ENCODE measurements at places on chromosomes 12 and 14. TPM values are rescaled to one million over a fixed set of nuclear protein-coding genes. Genes with fewer than 3 reads are reported as not detected.

B4GALNT3 gene
- 65.3 TPM for total RNA-seq

PTGDR gene
- total RNA-seq: 0.51 TPM

AQP2 gene
- total RNA-seq: not detected

SIX1 gene
- total RNA-seq: 0.89 TPM

PMCH gene
- not detected for total RNA-seq

GPHB5 gene
- total RNA-seq: not detected

PZP gene
- 0.46 TPM for total RNA-seq

CCDC38 gene
- not detected for total RNA-seq

B3GNT4 gene
- total RNA-seq: not detected

BRAP gene
- 13.9 TPM for total RNA-seq

TAS2R13 gene
- total RNA-seq: 1.0 TPM

DLGAP5 gene
- total RNA-seq: 0.08 TPM

WNT1 gene
- total RNA-seq: not detected

SLC17A8 gene
- total RNA-seq: not detected

ADAMTS20 gene
- not detected for total RNA-seq

CPM gene
- 3.2 TPM for total RNA-seq

C3AR1 gene
- total RNA-seq: 4.2 TPM

DCN gene
- total RNA-seq: 480 TPM

ETFBKMT gene
- 5.7 TPM for total RNA-seq

INHBE gene
- 0.73 TPM for total RNA-seq

FOXM1 gene
- total RNA-seq: 0.24 TPM

COQ5 gene
- total RNA-seq: 31.8 TPM

IL22 gene
- total RNA-seq: not detected

CD27 gene
- not detected for total RNA-seq

LDHB gene
- total RNA-seq: 1,416 TPM

KRT83 gene
- not detected for total RNA-seq

HELB gene
- 1.6 TPM for total RNA-seq

RAPGEF3 gene
- 26.3 TPM for total RNA-seq

TMTC2 gene
- 2.9 TPM for total RNA-seq

AEBP2 gene
- 27.2 TPM for total RNA-seq

DNAJC22 gene
- total RNA-seq: 0.70 TPM

PLEKHG7 gene
- total RNA-seq: not detected

SYNE3 gene
- 12.4 TPM for total RNA-seq

HSPA2 gene
- 74.9 TPM for total RNA-seq

SERPINA1 gene
- 6.0 TPM for total RNA-seq

LBHD2 gene
- total RNA-seq: not detected

MANSC1 gene
- 9.2 TPM for total RNA-seq

NYNRIN gene
- total RNA-seq: 5.0 TPM

HECTD4 gene
- 28.2 TPM for total RNA-seq

FGF6 gene
- total RNA-seq: not detected

POP5 gene
- total RNA-seq: 36.5 TPM

ZNF705A gene
- total RNA-seq: not detected

MVK gene
- 12.4 TPM for total RNA-seq

CIT gene
- 0.86 TPM for total RNA-seq

LYZ gene
- 32.9 TPM for total RNA-seq

CMKLR1 gene
- total RNA-seq: 21.0 TPM

CLEC2B gene
- 6.7 TPM for total RNA-seq

STYK1 gene
- 0.16 TPM for total RNA-seq

CD9 gene
- 70.2 TPM for total RNA-seq

OAS3 gene
- 6.4 TPM for total RNA-seq

BIN2 gene
- 2.4 TPM for total RNA-seq
